ENCODE measurements at places on chromosomes 5 and 9.

DNA sequence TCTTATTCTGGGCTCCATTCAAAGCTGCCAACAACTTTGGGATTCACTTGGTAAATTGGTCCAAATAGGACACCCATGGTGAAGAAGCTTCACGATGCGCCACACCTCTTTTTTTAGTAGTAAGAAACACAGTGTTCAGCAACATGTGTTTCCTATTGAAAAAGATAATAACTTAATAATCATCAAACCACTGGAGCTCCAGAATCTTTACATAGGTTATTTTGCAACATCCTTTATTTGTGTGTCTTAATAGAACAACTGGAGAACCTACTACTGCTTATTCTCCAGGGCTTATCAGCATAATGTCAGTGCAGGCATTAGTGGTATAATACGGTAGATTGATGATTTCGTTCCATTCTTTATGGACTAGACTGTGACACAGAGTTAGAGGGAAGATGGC, 63.3 kb upstream of the DAPK1 start:
- no peak for DNase-seq

- no peak for DNase-seq
Observed at GRCh38 chr9:20040991-20041696, 252.3 kb upstream of the SLC24A2 start.

DNA sequence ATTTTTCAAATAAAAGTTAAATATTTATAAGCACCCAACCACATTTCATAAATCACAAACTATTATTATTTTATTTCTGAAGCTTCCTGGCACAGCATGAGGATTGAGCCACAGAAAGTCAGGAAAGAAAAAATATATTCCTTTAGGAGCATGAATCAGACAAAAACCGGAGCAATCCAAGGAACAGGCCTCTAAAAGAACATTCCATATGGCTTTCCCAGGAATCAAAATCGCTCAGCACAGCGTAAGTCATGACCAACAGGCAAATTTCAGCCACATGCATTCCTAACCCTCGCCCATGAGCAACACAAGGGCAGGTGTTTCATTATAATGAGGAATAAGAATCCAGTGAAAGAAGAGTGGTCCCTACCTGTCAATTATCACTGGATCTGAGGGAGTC, 26.7 kb downstream of the EBF1 start:
- DNase-seq, result no peak

DNA sequence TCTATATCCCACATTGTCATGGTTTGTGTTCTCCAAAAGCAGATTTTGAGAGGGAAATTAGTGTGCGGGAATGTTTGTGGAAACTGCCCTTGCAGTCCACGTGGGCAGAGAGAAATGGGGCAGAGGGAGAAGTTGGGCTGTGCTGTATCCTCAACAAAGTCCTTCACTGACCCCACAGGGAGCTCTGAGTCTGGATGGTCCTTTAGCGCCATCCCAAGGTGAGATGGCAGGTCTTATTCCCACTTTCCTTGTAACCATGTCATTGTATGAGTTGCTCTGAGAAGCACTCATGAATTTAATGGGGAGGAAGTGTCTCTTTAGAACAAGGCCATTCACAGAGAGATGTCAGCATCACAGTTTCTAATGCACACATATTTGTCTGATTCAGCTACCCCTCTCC, 127.1 kb downstream of the ANKRD18B start:
- no peak for DNase-seq

- no peak for DNase-seq
Observed at GRCh38 chr9:1929722-1930244, 85.4 kb upstream of the SMARCA2 start.

GRCh38 chr5:169006842-169007790, 293.8 kb downstream of the SLIT3 start:
- DNase-seq, result no peak

DNA sequence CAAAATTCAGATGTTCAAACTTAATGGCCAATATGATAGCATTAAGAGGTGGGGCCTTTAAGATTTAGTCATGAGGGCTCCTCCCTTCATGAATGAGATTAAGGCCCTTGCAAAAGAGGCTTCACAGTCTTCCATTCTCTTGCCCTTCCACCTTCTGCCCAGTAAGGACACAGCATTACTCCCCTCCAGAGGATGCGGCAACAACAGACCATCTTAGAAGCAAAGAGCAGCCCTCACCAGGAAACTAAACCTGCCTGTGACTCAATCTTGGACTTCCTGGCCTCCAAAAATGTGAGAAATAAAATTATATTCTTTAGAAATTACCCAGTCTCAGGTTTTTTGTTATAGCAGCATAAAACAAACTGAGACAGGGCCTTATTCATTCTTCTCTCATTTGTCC, 8.2 kb downstream of the AP3B1 start:
- no peak for DNase-seq

- DNase-seq, result no peak
Observed at GRCh38 chr9:99398241-99398640, 176.2 kb downstream of the SEC61B start.

Measured in D721Med (cell line).